ENCODE measurements at places on chromosomes 3 and 15.

- DNase-seq: no peak
Observed at GRCh38 chr3:78079514-78079913, 1039.6 kb downstream of the ROBO2 start.

GRCh38 chr3:130823996-130824395 is 69.9 kb upstream of the ATP2C1 start:
- no peak for DNase-seq

DNA sequence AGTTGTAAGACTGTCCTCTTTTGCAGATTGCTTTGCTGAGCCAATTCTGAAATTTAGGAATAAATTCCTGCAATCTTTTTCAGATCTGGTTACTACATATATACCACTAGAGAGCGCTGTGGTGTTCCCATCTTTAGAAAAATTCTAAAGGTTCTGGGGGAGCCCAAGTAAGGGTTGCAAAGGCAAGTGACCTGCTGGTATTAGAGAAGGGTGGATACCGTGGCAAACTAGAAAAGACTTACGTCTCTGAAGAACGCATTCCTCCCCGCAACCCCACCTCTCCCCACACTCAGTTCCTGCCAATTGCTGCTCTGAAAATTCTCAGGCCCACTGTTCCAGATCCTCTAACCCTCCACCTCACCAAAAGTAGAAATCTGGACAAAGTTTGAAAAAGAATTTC is 48.5 kb downstream of the EFHB start:
- peak; percentile 40 for DNase-seq

DNA sequence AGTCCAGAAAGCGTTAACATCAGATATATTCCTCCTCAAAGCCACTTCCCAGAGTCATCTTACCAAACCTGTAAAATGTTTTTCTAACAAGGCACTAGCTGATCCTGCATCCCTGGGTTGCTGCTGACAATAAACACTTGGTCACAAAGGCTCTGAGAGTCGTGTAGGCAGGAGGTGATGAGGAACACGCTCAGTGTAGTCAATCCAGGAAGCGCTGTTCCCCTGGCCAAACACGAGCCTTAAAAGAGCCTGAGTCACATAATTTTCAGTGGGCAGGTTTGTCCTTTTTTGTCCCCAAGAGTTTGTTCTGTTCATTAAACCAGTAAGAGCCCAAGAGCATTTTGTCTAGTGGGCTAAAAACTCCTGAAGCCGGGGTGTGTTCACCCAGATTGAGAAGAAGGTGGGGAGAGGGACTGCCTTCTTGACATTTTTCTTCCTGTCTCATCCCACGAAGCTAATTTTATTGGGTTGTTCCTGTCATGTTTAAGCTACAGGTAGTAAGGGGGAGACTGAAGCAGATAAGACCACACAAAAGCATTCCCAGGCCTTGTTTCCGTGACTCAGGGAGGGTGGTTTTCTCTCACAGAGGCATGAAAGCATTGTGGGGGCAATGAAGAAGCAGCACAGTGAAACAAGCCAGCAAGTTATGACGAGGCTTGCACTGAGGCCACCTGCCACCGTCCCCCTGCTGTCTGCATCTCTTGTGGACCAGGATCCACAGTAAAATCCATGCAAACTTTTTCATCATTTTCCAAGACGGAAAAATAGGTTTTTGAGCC is 73.7 kb downstream of the FOXB1 start:
- no peak for DNase-seq

GRCh38 chr15:41024131-41024530 is 70.9 kb downstream of the CHAC1 start:
- DNase-seq: no peak

DNA sequence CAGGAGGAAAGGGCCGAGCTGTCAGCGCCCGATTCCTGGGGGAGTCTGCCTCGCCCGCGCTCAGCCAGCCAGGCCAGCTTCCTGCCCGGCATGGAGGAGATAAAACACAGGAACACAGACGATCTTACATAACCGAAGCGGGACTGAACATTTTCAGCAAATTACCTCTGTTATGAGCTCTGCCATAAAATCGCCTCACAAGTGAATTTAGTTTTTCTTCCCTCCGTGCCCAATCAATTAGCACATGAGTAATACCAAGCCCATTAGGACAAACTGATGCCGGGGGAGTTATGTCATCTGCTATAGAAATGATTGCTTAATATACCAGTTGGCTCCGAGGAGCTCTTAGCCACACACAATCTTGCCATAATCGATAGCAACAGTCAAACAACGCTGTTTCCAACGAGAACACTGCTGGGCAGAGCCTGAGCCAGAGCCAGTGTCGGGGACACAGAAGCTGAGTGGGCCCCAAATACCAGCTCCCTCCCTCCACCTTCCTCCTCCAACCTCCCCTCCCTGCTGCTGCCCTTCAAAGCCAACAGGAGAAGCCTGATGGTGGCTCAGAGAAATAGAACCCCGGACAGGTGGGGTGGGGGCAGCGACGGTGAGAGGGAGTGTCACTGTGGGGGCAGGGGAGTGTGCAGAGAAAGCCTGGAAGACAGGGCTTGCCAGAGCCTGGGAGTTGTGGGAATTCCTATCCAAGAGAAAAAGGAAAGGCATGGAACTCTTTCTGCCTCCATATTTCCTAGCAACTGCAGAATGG is 279.4 kb upstream of the TLE3 start:
- DNase-seq: peak; percentile 38

GRCh38 chr3:184658223-184658928 is 53.5 kb downstream of the MAGEF1 start:
- DNase-seq: no peak

DNA sequence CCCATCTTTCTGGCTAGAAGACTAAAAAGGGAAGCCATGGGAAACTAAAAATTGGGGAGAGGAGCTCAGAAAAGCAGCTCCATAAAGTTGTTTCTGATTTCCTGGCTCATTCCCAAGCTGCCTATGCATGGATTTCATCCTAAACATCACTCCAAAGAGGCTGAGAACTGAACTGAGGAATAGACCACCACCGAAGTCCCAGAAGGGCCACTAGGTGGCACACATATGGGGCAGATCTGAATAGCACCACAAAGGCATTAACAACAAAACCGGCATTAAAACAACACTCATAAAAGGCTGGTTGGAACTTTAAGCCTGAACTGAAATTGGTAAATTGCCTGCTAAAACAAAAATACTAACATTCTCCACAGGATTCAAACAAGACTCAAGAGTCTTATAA is 106.3 kb downstream of the PLD1 start:
- DNase-seq: peak; percentile 38

- DNase-seq: no peak
Observed at GRCh38 chr3:49162751-49163419, 3.2 kb downstream of the CCDC71 start.

- DNase-seq: no peak
Observed at GRCh38 chr15:42735382-42736165, 1.4 kb downstream of the CDAN1 start.

DNA sequence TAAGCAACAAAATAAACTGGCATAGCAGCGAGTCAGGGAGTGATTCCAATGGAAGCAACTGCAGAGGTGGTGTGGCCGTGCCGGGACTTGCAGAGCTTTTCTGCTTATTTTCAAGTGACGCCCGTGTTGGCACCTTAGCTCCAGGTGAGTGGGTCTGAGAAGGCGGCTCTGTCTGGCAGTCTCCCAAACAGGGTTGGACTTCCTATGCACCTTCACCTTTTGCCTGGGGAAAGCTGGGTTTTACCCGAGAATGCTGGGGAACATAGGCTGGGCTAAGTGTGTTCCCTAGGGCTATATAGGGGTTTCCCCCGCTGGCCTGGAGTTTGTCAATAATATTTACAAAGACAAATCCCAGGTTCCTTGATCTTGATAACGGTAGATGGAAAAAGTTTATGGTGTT is 179.9 kb upstream of the TBL1XR1 start:
- DNase-seq: no peak

DNA sequence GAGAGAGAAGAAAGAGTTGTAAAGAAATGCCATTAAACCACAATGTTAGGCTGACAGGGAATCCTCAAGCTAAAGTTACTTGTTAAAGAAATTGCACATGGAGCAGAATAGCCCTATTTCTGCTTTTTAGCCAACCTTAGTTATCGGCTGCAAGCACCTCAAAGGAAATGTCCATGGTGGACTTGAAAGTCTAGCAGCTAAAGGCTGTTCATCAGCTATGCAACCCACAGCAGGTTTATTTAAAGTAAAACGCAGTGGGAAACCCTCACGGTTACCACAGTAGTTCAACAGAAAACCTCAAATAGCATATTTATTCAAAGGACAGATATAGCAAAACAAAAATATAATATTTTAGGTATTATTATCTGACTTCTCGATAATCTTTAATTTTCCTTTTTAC is 967.2 kb downstream of the IGSF11 start:
- DNase-seq: no peak

DNA sequence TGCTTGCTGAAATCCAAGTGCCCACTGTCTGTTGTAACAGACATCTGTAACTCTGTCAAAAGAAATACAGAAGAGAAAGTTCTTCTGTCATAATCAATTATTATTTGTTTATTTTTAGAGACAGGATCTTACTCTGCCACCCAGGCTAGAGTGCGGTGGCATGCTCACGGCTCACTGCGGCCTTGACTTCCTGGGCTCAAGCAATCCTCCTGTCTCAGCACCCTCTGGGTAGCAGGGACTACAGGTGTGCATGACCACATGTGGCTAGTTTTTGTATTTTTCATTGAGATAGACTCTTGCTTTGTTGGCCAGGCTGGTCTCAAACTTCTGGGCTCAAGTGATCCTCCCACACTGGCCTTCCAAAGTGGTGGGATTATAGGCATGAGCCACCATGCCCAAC is 177.6 kb upstream of the SETMAR start:
- no peak for DNase-seq

DNA sequence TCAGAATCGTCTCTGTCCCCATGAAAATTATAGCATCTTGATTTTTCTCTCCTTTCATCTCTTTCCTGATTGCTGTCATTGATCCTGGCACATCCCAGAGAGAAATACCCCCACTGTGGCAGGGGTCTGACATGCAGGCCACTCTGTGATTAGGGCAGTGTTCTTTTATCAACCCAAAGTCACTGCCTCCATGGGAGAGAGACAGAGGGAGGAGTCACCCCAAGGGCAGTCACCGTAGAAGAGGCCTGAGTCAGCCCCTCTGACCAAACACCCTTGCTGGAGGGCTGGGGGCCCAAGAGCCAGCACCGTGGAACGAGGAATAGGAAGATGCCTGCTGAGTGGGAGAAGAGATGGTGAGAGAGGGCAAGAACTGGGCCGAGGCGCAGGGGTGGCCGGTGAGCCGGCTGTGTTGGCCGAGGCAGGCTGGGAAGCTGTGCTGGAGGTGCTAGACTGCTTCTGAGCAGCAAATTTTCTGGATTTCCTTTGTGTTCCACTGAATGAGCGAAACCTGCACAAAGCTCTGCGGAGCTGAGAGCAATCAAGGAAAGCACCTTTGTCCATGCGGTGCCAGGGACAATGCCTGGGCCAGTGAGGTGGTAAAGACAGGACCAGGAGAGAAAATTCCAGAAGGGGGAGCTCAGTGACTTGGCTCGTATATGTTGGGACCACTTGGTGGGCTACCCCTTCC is 103.8 kb downstream of the ADCY5 start:
- no peak for DNase-seq

DNA sequence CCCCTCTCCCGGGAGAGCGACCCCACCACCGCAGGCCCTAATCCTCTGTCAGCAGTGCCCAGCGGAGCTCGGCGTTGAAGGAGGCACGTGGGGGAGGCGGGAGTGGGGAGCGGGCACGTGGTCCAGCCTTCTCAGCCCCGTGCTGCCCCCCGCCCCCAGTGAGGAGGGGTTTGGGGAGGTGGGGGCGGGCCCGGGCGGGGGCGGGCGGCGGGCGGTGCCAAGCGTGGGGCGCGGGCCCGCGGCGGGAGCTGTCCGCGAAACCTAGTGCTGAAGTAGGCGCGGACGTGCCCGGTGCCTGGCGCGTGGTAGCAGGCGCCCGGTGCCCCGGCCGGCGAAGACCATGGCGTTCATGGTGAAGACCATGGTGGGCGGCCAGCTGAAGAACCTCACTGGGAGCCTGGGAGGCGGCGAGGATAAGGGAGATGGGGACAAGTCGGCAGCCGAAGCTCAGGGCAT is at the start of gene CPLX3:
TSS of gene CPLX3 (plus strand) at position 264 of the 456 bp plus-strand sequence. CDS start at position 341, 77 bp downstream.
- no peak for DNase-seq

- no peak for DNase-seq
Observed at GRCh38 chr3:94778289-94778688, 715.4 kb downstream of the NSUN3 start.

DNA sequence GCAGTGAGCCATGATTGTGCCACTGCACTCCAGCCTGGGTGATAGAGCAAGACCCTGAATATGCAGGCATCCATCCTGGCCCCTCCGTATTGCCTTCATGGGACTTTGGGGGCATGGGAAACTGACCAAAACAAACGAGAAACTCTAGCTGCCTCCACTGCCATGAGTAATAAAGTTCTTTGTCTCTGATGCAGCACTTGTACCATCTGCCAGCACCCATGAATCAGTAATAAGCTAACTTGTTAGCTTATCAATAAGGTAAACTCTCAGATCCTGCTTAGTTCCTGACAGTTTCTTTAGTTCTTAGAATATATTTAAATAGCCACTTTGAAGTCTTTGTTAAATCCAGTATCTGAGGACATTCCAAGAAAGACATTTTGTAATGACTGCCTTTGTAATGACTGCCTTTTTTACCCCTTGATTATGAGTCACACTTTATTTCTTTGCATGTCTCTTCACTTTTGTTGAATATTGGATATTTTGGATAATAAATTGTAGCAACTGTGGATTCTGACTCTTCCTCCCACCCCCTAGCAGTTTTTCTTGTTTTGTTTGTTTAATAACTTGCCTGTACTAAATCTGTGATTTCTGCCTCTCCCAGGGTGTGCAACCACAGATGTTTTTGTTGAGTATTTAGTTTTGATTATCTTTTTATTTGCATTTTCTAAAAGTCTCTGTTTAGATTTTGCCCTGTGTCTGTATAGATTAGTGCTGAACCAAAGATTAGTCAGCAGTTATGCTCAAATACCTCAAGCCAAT is 136.9 kb downstream of the HCN4 start:
- DNase-seq: no peak

GRCh38 chr15:101433396-101433795 is 56.1 kb downstream of the PCSK6 start:
- no peak for DNase-seq

- peak; percentile 64 for DNase-seq
Observed at GRCh38 chr3:179898024-179898423, 138.7 kb downstream of the PEX5L start.
